ENCODE measurements at places on chromosomes 3 and 15.

DNA sequence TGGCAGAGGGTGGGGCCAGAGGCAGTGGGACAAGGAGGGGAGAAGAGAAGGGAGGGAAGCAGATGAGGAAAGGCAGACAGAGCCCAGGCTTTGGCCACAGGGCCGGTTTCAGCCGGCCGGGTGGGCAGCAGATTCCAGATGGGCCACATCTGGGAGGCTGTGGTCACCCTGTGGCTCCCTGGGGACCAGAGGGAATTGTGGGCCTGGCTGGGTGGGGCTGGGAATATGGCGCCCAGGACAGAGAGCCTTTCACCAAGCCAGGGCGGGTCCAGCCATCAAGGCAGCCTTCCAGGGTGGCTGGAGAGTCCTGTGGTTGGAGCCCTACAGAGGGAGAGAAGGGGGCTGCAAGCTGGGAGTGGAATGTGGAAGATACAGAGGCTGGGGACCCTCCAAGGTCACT is 18.9 kb downstream of the PTH1R start:
- DNase-seq, result no peak

DNA sequence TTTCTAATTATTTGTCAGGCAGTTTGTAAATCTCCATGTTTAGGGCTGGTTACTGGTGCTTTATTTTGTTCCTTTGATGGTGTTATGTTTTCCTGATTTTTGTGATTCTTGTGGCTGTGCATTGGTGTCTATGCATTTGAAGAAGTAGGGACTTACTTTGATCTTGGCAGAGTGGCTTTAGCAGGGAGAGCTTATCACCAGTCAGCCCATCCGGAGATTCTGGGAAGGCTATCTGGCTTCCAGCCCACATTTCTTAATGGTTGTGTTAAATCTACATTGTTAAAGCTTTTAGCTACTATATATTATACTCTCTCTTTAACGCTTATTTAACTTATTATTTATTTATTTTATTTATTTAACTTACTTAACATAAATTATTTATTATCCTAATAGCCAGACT is 35.1 kb downstream of the FBXL2 start:
- no peak for DNase-seq

- DNase-seq, result no peak
Measured at GRCh38 chr3:99499235-99500158, 138.9 kb upstream of the COL8A1 start.

- DNase-seq, result no peak
Measured at GRCh38 chr15:68537506-68537905, 41.3 kb upstream of the CORO2B start.

- no peak for DNase-seq
Measured at GRCh38 chr3:67657192-67657591, 2.8 kb upstream of the SUCLG2 start.

DNA sequence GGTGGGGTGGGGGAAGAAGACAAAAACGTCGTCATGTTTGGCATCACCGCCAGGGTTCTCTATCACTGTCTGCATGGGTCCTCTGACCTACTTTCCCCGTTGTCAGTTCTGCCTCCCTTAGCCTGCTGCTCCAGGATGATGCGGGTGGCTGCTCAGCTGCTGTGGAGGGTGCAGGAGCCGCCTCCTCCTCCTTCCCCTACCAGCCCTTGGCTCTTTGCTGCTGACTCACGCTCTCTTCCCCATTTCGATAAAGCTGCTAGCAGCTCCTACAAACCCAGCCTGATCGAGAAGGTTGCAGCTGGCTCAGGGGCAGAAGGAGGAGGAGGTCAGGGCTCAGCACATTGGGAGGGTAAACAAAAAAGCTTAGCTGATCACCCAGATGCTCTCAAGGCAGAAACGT is 49.5 kb upstream of the SEC13 start:
- no peak for DNase-seq

- no peak for DNase-seq
Measured at GRCh38 chr15:70269991-70270751, 172.5 kb upstream of the TLE3 start.

GRCh38 chr3:66671291-66671690 is 170.5 kb upstream of the LRIG1 start:
- DNase-seq, result no peak

DNA sequence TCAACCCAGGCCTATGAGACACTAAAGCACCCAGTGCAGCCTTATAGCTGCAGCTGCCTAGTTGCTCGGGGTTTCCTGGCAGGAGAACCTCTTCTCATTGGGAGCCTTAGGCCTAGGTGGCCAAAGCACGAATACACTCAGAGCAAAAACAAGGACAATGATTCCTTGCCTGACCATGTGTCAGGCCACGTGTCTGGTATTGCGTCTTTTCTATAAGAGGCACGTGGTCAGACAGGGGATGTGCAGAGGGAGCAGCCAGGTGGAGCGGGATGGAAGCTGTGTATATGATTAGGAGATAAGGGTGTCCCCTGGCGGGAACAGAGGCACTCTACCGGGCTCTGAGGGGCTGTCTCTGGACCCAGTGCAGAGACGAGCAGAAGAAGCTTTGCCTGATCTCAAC is 26.4 kb downstream of the SLC22A14 start:
- no peak for DNase-seq

DNA sequence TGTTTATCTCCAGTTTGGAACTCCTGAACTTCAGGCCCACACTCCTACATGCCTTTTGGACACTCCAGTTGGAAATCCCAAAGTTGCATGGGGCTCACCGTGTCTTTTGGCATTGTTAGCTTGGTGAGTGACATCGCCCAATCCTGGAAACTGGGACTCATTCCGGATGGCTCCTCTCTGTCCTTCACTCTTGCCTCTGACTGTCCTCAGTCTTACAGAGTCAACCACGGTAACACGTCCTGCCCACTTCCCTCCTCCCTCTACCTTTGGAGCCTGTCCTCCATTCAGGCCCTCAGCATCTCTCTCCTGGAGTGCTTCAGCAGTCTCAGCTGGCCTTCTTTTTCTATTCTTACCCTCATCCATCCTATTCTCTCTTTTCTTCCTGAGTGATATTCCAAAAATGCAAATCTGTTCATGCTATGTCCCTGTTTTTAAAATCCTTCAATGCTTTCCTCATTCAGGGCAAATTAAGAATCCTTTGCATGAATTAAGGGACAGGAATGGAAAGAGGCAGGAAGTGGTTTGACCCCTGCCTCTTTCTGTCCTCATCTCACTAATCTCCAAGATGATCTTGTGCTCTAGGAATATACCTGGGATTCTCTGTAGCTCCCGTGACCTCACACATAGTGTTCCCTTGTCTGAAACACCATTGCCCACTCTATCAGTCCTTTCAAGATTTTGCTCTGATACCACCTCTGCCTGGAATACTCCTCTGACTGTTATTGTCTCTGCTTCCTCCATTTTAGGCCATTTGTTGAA is 42.5 kb downstream of the LPP start:
- DNase-seq, result no peak

Data from cortex of kidney (tissue), 1 donor.